T1000 (cell line): ENCODE measurements at places on chromosomes 11 and 22.

- peak; percentile 72 for DNase-seq
Measured at GRCh38 chr22:31646186-31647019, 15.6 kb downstream of the PISD start.

GRCh38 chr22:26267856-26268255 is 98.6 kb downstream of the SEZ6L start:
- DNase-seq, result no peak

GRCh38 chr11:42595876-42596275 is 715.9 kb upstream of the API5 start:
- DNase-seq, result no peak

- DNase-seq, result no peak
Measured at GRCh38 chr11:124896821-124897391, 759 bp downstream of the ROBO4 start.

DNA sequence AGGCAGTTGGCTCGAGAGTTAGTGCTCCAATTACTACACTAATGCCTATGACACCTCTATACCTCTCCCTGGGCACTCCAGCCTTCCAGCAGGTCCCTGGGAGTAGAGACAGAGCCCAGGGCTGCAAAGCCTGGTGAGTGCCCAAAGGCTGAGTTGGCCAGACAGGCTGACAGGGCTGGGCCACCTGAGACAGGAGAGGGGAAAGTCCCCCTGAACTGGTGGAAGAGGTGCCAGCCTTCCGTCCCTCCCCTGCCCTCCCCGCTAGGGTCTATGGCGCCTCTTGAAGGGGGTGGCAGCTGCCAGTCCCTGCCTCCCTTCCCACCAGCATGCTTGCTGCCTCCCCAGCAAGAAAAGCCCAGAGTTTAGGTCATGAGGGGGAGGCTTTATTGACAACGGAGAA is 3.0 kb downstream of the KCNJ11 start:
- no peak for DNase-seq

DNA sequence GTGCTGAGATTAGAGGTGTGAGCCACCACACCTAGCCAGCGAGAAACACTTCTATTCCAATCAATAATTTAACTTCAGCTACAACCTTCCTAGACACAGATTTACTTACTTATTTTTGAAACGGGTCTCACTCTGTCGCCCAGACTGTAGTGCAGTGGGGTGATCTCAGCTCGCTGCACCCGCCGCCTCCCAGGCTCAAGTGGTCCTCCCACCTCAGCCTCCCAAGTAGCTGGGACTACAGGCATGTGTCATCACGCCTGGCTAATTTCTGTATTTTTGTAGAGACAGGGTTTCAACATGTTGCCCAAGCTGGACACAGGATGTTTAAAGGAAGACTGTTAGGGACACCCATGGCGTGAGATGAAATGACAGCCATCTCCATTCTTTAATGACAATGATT is 61.3 kb downstream of the MICAL3 start:
- no peak for DNase-seq
